ENCODE measurements at places on chromosomes 7 and 10. TPM values are rescaled to one million over a fixed set of nuclear protein-coding genes. Genes with fewer than 3 reads are reported as not detected.

- no peak overlapping the region for H3K4me3 ChIP-seq
- no peaks in the 10 kb centered on the region for H3K36me3 ChIP-seq
- peaks cover 35% of the 10 kb centered on the region for H3K4me1 ChIP-seq
- H3K27me3 ChIP-seq, result no peaks in the 10 kb centered on the region
These were observed 19.4 kb downstream of the CCDC6 start for GRCh38 chr10:59887006-59887405.

GRCh38 chr7:101960985-101961708 lies 143.7 kb downstream of the CUX1 start:
- H3K4me1 ChIP-seq, result no peaks in the 10 kb centered on the region
- H3K36me3 ChIP-seq, result no peaks in the 10 kb centered on the region
- DNase-seq, result no peak
- H3K27ac ChIP-seq, result no peak overlapping the region

The AMPH gene
- 8.9 TPM for total RNA-seq

DNA sequence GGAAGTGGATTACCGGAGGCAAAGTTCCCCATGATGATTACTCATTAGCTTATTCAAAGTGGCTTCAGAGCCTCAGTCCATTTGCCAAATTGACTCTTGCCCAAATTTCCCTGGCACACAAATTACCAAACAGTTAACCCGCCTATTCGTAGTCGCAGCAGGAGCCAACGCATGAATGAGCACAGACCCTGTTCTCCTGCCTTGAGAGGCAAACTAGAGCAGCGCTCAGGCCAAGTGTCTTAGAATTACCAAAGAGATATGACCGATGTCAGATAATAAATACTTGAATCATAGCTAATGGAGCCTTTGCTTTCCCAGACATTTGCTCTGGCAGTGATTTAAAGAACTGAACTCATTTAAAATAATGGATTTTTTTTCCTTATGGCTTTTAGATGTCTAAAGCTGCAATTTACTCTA lies 64.9 kb downstream of the CTTNBP2 start:
- H3K27ac ChIP-seq, result peak overlapping the region; percentile 78
- peak; percentile 86 for DNase-seq
- no peaks in the 10 kb centered on the region for H3K27me3 ChIP-seq
- no peak overlapping the region for H3K4me3 ChIP-seq

- H3K36me3 ChIP-seq, result no peaks in the 10 kb centered on the region
- no peaks in the 10 kb centered on the region for H3K27me3 ChIP-seq
- H3K4me1 ChIP-seq, result peaks cover 19% of the 10 kb centered on the region
- no peak overlapping the region for H3K27ac ChIP-seq
- no peak overlapping the region for H3K4me3 ChIP-seq
- no peak for DNase-seq
These were observed 4.3 kb upstream of the RSBN1L start for GRCh38 chr7:77691892-77692491.

The SP8 gene
- not detected for total RNA-seq

DNA sequence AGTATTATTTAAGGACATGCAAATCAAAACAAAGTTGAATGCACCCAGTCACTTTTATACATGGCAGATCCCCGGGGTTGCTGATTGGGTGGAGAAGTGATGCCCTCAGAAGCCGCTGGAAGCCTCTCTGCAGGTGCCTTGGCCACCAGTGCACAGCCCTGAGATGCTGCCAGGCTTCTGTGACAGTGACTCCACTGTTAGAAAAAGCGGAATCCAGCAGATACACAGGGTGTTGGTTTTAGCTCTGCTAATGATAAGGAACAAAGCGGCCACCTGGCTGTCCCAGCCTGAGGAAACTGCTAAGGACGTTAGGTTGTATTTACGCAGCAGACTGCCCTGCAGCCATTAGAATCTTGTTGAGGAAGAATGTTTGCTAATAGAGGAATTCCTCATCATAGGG lies 47.5 kb downstream of the JAKMIP3 start:
- DNase-seq, result no peak
- no peaks in the 10 kb centered on the region for H3K27me3 ChIP-seq
- H3K4me1 ChIP-seq, result no peaks in the 10 kb centered on the region
- no peak overlapping the region for H3K27ac ChIP-seq

DNA sequence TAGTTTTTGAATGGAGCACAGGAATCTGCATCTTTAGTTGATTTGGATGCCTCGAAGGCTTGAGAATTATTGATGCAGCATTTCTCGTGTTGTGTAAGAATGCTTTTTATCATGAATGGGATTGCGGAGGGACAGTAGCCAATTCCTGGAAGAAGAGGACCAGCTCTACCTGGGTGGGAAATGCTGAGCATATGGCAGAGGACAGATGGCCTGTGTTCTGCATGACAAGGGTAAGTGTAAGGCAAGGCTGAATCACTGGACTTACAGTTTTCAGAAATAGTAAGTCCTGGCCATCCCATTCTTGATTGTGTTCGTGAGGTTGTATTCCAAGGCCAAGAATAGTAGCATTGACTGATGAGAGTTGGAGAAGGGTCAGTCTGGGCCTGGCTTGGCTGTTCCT lies 15.9 kb downstream of the RP9 start:
- no peak overlapping the region for H3K27ac ChIP-seq
- H3K27me3 ChIP-seq, result no peaks in the 10 kb centered on the region
- H3K4me3 ChIP-seq, result no peak overlapping the region
- no peaks in the 10 kb centered on the region for H3K4me1 ChIP-seq
- peaks cover 38% of the 10 kb centered on the region for H3K36me3 ChIP-seq
- DNase-seq, result no peak

GRCh38 chr7:96067321-96067720 lies 254.6 kb downstream of the SLC25A13 start:
- no peaks in the 10 kb centered on the region for H3K4me1 ChIP-seq
- H3K4me3 ChIP-seq, result no peak overlapping the region
- H3K27ac ChIP-seq, result no peak overlapping the region
- no peak for DNase-seq

The ST8SIA6 gene
- 1.7 TPM for total RNA-seq

- DNase-seq, result peak; percentile 45
- H3K27me3 ChIP-seq, result no peaks in the 10 kb centered on the region
- H3K27ac ChIP-seq, result peak overlapping the region; percentile 87
- H3K4me1 ChIP-seq, result peaks cover 44% of the 10 kb centered on the region
- H3K4me3 ChIP-seq, result peak overlapping the region; percentile 86
- no peaks in the 10 kb centered on the region for H3K36me3 ChIP-seq
These were observed 825 bp downstream of the RAB11FIP2 start for GRCh38 chr10:118045837-118046394.

- no peak overlapping the region for H3K4me3 ChIP-seq
- no peaks in the 10 kb centered on the region for H3K27me3 ChIP-seq
- DNase-seq, result no peak
- H3K4me1 ChIP-seq, result no peaks in the 10 kb centered on the region
- H3K36me3 ChIP-seq, result no peaks in the 10 kb centered on the region
These were observed 61.9 kb upstream of the OPN4 start for GRCh38 chr10:86592413-86592812.

- no peak overlapping the region for H3K27ac ChIP-seq
- no peaks in the 10 kb centered on the region for H3K27me3 ChIP-seq
- DNase-seq, result no peak
- H3K4me1 ChIP-seq, result peaks cover 5% of the 10 kb centered on the region
- no peak overlapping the region for H3K4me3 ChIP-seq
These were observed 171.5 kb downstream of the CCSER2 start for GRCh38 chr10:84499846-84500245.

The CDHR1 gene
- total RNA-seq, result not detected

GRCh38 chr10:131201741-131202515 lies 109.6 kb downstream of the TCERG1L start:
- H3K36me3 ChIP-seq, result no peaks in the 10 kb centered on the region
- H3K4me3 ChIP-seq, result no peak overlapping the region
- peaks cover 9% of the 10 kb centered on the region for H3K4me1 ChIP-seq
- no peak overlapping the region for H3K27ac ChIP-seq

- peak overlapping the region; percentile 95 for H3K27ac ChIP-seq
- peak; percentile 66 for DNase-seq
- H3K4me1 ChIP-seq, result peaks cover 38% of the 10 kb centered on the region
These were observed 43.4 kb downstream of the LDB3 start for GRCh38 chr10:86711513-86712316.

The TMEM184A gene
- 0.44 TPM for total RNA-seq

DNA sequence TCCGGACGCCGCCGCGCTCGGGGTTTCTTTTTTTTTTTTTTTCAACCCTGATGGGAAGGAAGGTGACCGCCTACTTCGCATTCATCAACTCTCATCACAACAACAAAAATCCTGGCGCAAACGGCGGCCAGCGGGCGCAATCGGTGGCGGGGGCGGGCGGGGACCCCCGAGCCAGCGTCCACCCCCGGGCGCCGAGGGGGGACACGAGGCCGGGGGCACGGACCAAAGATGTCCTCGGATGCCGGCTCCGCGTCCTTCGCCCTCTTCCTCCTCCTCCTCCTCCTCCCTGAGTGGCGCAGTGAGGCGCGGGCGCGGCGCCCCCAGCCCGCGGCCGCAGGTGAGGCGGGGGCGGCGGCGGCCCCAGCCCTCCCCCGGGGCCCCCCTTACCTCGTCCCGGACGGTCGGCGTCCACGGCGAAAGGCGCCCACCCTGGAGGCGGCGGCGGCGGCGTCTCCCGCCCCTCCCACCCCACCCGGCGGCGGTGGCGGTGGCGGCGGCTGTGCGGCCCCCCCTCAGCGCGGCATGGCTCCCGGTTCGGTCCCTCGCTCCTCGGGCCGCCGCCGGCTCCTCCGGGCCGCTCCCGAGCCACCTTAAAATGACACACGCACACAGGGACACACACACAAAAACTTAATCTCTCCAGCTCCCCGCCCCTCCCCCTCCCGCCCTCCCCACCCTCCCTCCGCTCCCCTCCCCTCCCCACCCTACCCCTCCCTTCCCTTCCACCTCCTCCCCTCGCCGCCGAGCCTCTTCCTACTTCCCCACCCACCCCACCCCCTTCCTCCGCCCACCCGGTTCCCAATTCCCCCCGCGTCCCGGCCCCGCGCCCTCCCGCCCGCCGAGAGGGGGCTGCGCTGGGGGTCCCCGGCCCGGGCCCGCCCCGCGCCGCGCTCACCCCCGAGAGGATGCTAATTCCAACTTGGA lies at the start of gene CTBP2:
Gene CTBP2 (minus strand): TSS at position 632 of the 924 bp plus-strand sequence.
- peak; percentile 63 for DNase-seq
- no peaks in the 10 kb centered on the region for H3K36me3 ChIP-seq
- peak within 1 kb of the TSS; percentile 72 for H3K4me3 ChIP-seq
- H3K27ac ChIP-seq, result peak within 1 kb of the TSS; percentile 94
- H3K27me3 ChIP-seq, result no peaks in the 10 kb centered on the region

DNA sequence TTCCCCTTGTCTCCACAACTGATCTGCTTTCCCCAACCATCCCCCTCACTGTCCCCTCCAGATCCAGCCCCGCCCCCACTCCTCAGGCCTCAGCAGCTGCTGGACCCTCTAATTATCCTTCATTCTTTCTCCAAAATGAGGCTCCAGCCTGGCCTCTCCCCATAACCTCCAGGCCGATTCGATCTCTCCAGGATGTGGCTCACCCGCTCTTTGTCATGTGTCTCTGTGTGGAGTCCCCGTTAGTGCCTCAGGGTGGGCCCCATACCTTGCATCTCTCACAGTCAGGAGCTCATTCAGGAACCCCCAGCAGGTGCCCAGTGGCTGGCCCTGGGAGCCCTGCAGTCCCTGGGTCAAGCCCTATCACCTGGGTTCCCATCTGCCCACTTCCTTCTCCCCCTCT lies 1.3 kb downstream of the PILRA start:
- no peaks in the 10 kb centered on the region for H3K36me3 ChIP-seq
- DNase-seq, result no peak
- no peak overlapping the region for H3K4me3 ChIP-seq
- no peak overlapping the region for H3K27ac ChIP-seq
- no peaks in the 10 kb centered on the region for H3K27me3 ChIP-seq

GRCh38 chr10:124563320-124564040 lies 101.9 kb downstream of the LHPP start:
- DNase-seq, result no peak
- no peak overlapping the region for H3K27ac ChIP-seq
- no peaks in the 10 kb centered on the region for H3K27me3 ChIP-seq
- no peaks in the 10 kb centered on the region for H3K36me3 ChIP-seq
- peaks cover 30% of the 10 kb centered on the region for H3K4me1 ChIP-seq

GRCh38 chr10:125781374-125781773 lies 5.8 kb upstream of the MMP21 start:
- no peak overlapping the region for H3K4me3 ChIP-seq
- H3K4me1 ChIP-seq, result no peaks in the 10 kb centered on the region
- no peaks in the 10 kb centered on the region for H3K27me3 ChIP-seq
- no peak for DNase-seq
- H3K36me3 ChIP-seq, result no peaks in the 10 kb centered on the region

The TEX36 gene
- not detected for total RNA-seq

DNA sequence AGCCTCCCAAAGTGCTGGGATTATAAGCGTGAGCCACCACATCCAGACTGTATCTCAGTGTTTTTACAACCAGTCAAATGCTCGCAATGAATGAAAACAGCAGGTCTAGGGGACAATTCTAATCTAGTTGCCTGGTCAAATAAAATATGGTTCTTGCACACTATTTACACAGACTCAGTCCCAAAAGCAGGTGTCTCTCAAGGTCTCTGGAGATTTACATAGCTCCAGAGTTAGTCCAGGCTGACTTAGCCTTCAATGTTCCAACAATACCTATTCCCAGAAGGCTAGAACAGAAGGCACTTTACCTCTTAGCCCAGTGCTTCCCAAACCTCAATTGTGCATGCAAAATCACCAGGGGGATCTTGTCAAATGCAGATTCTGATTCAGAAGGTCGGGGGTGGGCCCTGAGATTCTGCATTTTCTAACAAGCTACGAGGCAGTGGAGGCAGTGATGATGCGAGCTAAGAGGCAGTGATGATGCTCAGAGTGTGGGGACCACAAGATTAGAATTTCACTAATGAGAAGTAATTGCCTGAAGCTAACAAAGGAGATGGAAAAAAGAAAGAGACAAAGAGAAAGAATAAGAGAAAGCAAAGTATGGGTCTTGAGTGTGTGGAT lies 6.4 kb downstream of the KIAA1549 start:
- H3K4me1 ChIP-seq, result peaks cover 4% of the 10 kb centered on the region
- H3K36me3 ChIP-seq, result no peaks in the 10 kb centered on the region
- H3K4me3 ChIP-seq, result no peak overlapping the region
- no peak for DNase-seq
- no peaks in the 10 kb centered on the region for H3K27me3 ChIP-seq

DNA sequence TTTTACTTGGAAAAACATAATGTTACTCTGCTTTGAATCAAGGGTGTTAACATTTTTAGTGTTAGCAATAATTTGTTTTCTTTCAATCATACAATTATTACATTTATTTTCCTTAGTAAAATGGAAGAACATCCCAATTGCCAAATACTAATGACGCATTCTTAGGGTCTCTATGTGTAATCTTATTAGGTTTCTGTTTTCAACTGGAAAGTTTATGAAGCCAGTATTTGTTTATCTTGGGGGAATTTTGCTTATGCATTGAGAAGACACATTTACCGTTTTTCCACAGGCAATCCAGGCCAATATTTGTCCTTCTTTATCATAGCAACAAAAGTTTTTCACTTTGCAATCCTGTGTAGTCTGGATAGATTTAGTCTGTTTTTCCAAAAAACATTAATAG lies 134.5 kb downstream of the CPED1 start:
- DNase-seq, result no peak
- H3K36me3 ChIP-seq, result no peaks in the 10 kb centered on the region
- no peaks in the 10 kb centered on the region for H3K4me1 ChIP-seq
- no peaks in the 10 kb centered on the region for H3K27me3 ChIP-seq
- no peak overlapping the region for H3K4me3 ChIP-seq

The DPCD gene
- 46.5 TPM for total RNA-seq

DNA sequence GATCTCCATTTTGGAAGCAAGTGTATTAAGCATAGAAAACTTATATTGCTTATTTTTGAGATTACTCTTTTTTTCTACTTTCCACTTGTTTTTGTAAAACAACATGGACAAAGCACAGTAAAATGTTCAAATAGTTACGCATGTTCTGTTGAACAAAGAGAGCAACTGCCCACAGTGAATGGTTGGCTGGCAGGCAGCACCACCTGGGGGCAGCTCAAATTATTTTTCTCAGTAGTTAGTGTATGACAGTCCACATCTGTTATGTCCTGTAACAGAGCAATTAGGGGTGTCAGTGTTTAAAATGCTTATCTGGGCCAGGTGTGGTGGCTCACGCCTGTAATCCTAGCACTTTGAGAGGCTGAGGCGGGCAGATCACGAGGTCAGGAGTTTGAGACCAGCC lies 46.1 kb upstream of the CACUL1 start:
- H3K36me3 ChIP-seq, result no peaks in the 10 kb centered on the region
- no peak overlapping the region for H3K4me3 ChIP-seq
- H3K27me3 ChIP-seq, result no peaks in the 10 kb centered on the region

Data from thyroid gland (tissue), 4 donors.